Hippocampal formation (tissue), 2 donors: ENCODE measurements at places on chromosomes 4 and X.

- no peak for DNase-seq
Observed at GRCh38 chr4:37687194-37687562, 1.0 kb upstream of the RELL1 start.

DNA sequence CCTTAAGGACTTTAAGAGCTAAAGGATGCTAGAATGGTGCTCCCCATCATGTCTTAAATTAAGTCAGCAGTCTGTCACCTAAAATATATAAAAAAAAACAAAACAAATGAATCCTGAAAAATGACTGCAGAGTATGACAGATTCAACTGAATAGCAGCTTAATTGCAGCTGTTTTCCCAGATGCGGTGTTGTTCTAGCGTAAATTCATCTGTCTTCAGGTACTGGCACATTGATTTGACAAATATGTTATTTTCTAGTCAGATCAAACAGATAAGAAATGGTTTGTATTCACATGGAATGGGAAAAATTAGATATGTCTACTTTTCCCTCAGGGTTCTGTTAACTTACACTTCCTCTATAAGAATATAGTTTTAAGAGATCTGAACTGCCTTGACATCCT, 211.7 kb downstream of the NAF1 start:
- no peak for DNase-seq

DNA sequence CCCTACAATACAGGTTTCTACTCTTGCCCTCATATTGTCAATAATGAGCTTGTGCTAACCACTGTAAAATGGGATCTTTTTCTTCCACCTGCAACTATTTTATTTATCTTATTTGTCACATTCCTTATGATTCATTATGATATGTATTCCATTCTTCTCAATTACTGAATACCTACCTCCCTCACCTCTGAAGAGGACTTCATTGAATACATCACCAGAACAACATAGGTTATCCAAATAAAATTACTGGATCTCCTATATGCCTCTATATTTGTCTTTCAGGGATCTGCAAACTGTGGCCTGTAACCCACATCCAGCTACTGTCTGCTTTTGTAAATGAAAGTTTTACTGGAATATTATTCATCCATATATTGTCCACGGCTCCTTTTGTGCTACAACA, 41.3 kb downstream of the STPG2 start:
- no peak for DNase-seq

DNA sequence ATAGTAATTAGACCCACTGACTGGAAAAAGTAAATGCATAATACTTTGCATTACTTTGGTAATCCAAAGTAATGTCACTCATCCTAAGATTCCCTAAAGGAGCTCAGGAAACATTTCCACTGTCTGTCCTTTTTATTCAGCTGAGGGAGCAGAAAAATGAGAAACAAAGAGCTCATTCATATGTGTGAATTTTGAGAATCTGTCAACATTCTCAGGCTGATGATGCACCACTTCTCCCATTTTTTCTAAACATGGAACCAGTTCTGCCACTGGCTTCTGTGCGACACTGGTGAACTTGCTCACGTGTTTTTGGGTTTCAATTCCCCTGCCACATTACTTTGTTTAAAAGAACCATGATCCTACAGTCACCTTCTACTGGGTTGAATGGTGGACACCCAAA, 28.4 kb upstream of the ADH7 start:
- no peak for DNase-seq

DNA sequence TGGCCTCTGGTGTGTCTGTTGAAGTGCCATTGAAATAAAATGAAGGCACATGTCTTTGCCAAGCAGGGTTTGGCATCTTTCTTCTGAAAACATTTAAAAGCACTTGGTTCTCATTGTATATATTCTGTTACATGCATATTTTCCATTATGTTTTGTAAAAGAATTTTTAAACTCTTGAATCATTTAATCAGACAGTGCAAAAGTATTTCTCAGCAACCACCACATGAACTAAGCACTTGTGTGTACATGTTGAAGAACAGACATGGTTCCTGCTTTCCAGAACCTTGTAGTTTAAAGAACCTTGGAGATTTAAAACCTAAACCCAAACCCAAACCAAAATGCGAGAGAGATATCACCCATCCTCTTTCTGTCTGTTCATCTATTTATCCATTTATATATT, 220.3 kb upstream of the GIMD1 start:
- DNase-seq = no peak

DNA sequence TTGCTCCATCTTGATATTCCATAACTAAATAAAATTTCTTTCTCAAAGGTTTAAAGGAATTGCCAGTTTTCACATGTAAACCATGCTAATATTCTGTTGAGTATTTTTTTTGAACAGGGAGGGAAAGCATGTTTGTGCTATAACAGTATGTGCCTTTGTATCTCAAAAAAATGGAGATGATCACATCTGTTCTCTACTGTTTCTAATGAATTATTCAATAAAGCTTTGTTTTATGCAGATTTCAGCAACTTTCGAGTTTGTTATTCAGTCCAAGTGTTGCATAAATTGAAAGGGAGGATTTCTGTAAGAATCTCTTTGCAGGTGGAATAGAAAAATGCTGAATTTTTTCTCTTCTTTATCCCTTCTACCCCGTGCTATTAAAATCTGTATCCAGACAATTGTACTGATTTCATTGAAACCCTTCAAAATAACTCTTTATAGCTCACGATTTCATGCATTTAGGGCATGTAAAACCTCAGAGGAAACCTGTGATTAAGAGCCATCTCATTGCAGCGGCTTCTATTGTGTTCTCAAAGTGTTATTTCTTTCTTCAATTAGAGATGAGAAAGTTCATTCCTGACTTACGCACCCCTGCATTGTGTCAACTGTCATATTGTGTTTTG, 42.1 kb downstream of the NEIL3 start:
- peak; percentile 23 for DNase-seq

DNA sequence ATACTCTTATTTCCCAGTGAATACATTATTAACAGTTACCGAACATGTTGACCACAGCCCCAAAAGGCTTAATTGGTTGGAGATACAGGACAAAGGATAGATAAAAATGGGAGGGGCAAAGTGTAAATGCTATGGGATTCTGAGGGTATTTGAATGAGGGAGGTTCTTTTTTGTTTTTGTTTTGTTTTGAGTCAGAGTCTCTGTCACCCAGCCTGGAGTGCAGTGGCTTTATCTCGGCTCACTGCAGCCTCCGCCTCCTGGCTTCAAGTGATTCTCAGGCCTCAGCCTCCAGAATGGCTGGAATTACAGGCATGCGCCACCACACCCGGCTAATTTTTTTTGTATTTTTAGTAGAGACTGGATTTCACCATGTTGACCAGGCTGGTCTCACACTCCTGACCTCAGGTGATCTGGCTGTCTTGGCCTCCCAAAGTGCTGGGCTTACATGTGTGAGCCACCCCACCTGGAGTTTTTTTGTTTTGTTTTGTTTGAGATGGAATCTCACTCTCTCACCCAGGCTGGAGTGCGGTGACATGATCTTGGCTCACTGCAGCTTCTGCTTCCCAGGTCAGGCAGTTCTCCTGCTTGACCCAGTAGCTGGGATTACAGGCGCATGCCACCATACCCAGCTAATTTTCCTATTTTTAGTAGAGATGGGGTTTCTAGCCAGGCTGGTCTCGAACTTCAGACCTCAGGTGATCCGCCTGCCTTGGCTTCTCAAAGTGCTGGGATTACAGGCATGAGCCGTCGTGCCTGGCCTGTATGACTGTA, 9.0 kb downstream of the UBE2K start:
- no peak for DNase-seq

- DNase-seq = no peak
Observed at GRCh38 chr4:145639186-145639698, 20.1 kb downstream of the MMAA start.

- no peak for DNase-seq
Observed at GRCh38 chrX:81261576-81261975, 59.7 kb downstream of the SH3BGRL start.

GRCh38 chr4:183843248-183843671, 61.8 kb upstream of the STOX2 start:
- DNase-seq = no peak

GRCh38 chrX:151713849-151714248, 2.0 kb upstream of the FATE1 start:
- DNase-seq = no peak

DNA sequence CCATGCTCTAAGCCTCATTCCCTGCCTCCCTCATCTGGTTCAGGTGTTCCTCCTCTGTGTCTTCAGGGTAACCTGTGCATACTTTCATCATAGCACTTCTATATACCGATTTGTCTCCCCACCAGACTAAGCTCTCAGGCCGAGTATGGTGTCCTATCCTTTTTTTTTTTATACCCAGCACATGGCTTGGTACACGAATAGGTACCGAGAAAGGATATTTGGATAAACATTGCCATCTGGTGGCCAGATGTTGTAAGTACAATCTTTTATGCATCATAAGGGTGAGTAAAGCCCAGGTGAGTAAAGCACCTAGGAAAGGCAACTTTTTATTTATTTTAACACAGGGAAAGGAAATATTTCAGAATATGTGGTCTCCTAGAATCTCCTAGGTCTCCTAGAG, 68.4 kb downstream of the MID2 start:
- DNase-seq = no peak

- DNase-seq = no peak
Observed at GRCh38 chrX:13662355-13662791, 9.4 kb downstream of the TCEANC start.

- DNase-seq = no peak
Observed at GRCh38 chr4:122816476-122816875, 10.2 kb upstream of the FGF2 start.

- DNase-seq = no peak
Observed at GRCh38 chr4:14908635-14909034, 93.6 kb upstream of the CPEB2 start.

GRCh38 chr4:84493092-84493850, 5.8 kb downstream of the NKX6-1 start:
- no peak for DNase-seq

- DNase-seq = peak; percentile 4
Observed at GRCh38 chrX:106168107-106168506, at the start of gene PWWP3B. Gene PWWP3B, plus strand, starts transcription at chrX:106168305. Its CDS starts 37,128 bp downstream, at chrX:106205433.

DNA sequence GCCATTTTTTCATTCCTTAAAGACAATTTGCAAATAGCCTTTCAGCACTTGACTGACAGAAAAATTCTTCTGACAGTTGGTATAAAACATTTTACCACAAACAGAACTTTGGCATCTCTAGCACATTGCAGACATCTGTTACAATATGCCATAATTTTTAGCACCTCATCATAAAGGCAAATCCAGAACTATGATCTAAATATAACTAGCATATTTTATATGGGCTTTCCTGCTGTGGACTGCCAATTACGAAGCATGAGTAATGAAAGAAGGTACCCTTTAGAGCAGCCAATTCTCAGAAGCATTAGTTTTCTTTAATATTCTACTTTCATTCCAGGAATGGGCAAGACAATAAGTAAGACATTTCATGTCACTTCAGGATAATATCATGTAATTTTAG, 647.4 kb upstream of the GALNT7 start:
- no peak for DNase-seq

- no peak for DNase-seq
Observed at GRCh38 chr4:38141808-38142500, 181.8 kb downstream of the PTTG2 start.

DNA sequence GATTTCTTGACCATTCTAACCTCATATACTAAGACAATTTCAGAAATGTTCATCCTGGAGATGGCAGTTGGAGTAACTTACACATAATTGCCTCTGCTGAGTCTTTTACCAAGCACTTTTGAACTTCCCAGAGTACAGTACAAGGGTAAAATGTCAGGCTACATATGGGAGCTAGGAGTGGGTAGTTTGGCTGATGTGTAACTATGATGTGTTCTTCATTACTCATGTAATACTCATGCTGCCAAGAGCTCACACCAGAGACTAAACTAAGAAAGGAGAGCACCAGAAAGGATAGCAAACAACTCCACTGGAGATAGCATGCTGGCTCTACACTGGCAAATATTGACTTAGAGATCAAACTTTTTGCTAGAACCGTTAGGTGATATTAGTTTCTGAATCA, 194.0 kb downstream of the PDGFRA start:
- DNase-seq = no peak

DNA sequence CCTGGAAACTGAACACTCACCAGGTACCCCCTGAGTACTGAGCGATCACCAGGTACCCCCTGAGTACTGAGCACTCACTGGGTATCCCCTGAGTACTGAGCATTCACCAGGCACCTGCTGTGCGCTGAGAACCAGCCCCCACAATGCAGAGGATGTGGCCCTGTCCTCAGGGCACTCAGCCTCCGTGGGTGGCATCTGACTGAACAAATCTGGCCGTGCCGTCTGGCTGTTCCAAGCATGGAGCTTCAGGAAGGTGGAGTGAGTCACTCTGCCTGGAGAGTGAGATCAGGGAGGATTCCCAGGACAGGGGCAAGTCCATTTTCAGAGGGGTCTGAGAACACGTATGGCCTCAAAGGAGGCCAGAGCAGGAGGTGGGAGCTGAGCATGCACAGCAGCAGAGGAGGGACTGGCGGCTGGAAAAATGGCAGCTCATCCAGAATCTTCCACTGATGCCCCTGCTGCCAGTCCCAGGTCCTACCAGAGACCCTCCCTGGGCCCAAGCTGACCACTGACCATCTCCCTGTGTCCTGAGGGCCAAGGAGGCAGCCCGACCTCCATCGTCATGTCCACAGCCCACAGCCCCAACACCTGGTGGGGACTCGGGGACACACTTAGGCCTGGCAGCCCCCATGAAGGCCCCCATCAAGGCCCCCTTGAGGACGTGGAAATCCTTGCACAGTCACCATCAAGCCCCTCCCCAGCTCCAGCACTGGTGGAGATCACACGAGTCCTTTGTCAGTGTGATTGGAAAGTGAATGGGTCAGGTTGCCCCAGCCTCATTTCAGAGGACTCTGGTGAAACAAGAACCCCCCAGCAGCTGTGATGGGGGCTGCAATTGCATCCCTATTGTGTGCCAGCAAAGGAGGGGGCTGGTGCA, 94.1 kb downstream of the HMX1 start:
- DNase-seq = no peak

DNA sequence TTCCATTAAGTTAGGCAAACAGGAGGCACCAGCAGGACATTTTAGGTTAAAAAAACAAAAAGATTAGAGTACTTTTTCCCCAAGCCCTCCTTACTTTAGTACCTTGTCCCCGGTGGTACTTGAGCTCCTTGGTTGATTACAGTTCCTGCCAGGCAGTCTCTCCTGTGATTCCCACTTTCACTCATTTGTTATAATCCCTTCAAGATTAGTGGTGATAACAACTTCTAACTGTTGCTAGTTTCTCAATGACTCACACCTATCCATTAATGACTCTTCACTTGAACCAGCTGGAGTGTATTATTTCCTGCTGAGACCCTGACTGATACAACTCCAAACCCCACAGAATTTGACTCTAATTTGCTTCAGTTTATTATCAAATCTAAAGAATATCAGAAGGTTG, 765.0 kb upstream of the DIAPH2 start:
- no peak for DNase-seq

- no peak for DNase-seq
Observed at GRCh38 chrX:3527811-3528210, 181.4 kb upstream of the MXRA5 start.

DNA sequence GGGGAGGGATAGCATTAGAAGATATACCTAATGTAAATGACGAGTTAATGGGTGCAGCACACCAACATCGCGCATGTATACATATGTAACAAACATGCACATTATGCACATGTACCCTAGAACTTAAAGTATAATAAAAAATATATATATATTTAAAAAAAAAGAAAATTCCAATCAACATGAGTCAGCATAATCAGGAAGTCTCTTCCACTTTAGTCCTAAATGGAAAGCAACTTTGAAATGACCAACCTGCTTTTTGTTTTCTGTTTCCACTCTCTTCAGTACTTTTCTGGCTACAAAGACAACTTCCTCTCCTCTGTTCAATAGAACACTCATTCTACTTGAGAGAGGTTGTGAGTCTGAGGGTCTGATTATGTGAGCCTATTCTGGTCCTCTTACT, 13.5 kb upstream of the MAGEA8 start:
- no peak for DNase-seq
